SJCRH30 (cell line): ENCODE measurements at places on chromosomes 7 and 10. TPM values are rescaled to one million over a fixed set of nuclear protein-coding genes. Genes with fewer than 3 reads are reported as not detected.

The GBX1 gene
- 0.48 and 0.95 TPM in 2 replicates for total RNA-seq

The CC2D2B gene
- 0.05 TPM in 1 of 2 replicates, not detected in the other for total RNA-seq

The NXPH1 gene
- not detected in 2 replicates for total RNA-seq

The GSAP gene
- not detected in 2 replicates for total RNA-seq

The TMEM213 gene
- total RNA-seq: not detected in 2 replicates
